ENCODE measurements at places on chromosomes 7 and 10.

- DNase-seq, result no peak
These were observed 63.5 kb downstream of the SH3PXD2A start for GRCh38 chr10:103791858-103792257.

GRCh38 chr7:131501422-131501821 is 55.0 kb downstream of the PODXL start:
- no peak for DNase-seq

DNA sequence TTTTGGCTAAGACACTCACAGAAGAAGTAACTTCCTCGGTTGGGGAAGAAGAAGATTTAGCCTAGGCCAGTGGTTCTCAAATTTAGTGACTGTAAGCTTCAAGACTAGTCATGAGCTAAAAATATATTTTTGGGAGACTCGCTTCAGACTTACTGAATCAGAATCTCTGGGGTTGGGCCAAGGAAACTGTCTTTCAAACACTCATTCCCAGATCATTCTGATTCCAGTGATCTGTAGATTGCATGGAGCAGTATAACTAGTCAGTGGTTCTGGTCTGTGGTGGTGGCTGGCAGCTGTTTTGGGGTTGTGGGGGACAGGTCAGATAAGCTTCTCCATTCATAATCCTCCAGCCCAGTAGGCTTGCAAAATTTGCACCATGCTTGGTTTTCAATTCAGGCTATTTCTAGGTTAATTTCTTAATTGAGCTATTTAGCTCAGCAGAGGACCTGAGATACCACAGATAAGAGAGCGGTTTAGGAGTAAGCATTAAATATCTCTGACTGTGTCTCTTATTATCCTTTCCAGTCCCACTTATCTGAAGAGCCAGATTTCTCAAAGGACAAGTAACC is 3.8 kb upstream of the KAT6B start:
- DNase-seq, result no peak

DNA sequence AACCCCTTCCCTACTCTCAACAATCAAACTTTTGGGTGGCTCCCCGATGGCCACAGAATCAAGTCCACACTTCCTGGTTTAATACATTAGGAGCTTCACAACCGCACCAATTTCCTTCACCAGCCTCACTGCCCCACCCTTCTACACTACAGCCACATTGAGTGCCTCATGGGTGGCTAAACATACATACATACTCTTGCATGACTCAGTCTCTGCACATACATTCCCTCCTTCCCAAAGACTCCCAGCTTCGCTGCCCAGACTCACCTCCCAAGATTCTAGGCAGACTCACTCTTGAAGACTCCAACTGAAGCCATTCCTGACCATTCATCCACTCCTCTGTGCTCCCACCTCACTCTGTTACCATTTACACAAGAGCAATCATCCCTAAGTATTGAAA is 15.9 kb downstream of the VPS41 start:
- no peak for DNase-seq

DNA sequence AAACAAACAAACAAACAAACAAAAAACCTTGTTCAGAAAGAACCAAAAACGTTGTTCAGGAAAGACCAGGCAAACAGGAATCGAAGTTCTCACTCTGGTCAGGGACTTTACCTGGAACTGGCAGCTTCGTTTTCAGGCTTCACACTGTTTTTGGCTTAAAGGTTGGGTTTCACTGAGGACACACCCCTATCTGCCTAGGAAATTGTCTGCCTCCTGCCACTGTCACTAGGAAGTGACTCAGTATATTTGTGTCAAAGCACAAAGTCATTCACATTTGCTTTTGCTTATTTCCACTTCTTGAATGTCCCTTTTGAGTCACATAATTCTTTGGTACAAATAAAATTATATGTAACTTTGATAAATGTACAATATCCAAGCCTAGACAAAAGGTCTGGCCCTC is 37.9 kb downstream of the PNLIPRP3 start:
- DNase-seq, result no peak

DNA sequence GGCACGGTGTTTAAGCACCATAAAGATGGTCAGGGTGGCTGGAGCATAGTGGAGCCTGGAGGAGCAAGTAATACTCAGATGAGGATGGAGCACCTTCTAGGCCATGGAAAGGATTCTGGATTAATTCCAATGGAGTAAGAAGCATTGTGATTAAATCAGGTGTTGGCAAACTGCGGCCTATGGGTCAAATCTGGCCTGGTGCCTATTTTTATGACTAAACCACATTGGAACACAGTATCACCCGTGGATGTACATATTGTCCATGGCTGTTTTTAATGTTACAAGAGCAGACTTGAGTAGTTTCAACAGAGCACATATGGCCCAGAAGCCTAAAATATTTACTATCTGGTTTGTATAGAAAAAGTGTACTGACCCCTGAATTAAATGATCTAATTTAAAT is 49.9 kb upstream of the TMEM248 start:
- DNase-seq, result no peak

- DNase-seq, result no peak
These were observed 194.6 kb downstream of the COBL start for GRCh38 chr7:51121931-51122425.

- no peak for DNase-seq
These were observed 162.3 kb downstream of the CCDC3 start for GRCh38 chr10:12838995-12839927.

GRCh38 chr10:78553792-78554191 is 515.0 kb upstream of the ZMIZ1 start:
- DNase-seq, result no peak

- DNase-seq, result no peak
These were observed 22.2 kb downstream of the TYW1B start for GRCh38 chr7:72805526-72806494.
